ENCODE measurements at places on chromosomes 3 and 15. TPM values are rescaled to one million over a fixed set of nuclear protein-coding genes. Genes with fewer than 3 reads are reported as not detected.

The FEZF2 gene
- not detected for total RNA-seq

The PTPRG gene
- total RNA-seq = 37.5 TPM

The RTP1 gene
- total RNA-seq = not detected

The TM6SF1 gene
- total RNA-seq = 26.8 TPM

The NRG4 gene
- total RNA-seq = not detected
